ENCODE measurements at places on chromosomes 7 and 10. TPM values are rescaled to one million over a fixed set of nuclear protein-coding genes. Genes with fewer than 3 reads are reported as not detected.

Gene USP6NL
- 13.3 TPM for total RNA-seq

Gene CCDC172
- total RNA-seq = not detected

Gene CPA1
- total RNA-seq = not detected

Gene C10orf53
- total RNA-seq = 0.25 TPM

Gene ANKRD30A
- total RNA-seq = not detected

Gene GPC2
- total RNA-seq = 530 TPM

Gene RARRES2
- 0.86 TPM for total RNA-seq

Gene AOAH
- not detected for total RNA-seq

Gene GALNT17
- 42.0 TPM for total RNA-seq

Gene CYP3A5
- total RNA-seq = not detected

Gene PLA2G12B
- total RNA-seq = not detected

Gene IL6
- not detected for total RNA-seq

Gene OR2A42
- not detected for total RNA-seq

Gene GPR26
- total RNA-seq = 0.10 TPM

Gene UTF1
- total RNA-seq = 0.61 TPM

Gene DRGX
- total RNA-seq = 65.2 TPM

Gene FAM25C
- not detected for total RNA-seq

Gene SNCG
- total RNA-seq = 431 TPM

Gene ZP3
- 3.4 TPM for total RNA-seq
